Activated CD4-positive, alpha-beta T cell treated with anti-CD3 and anti-CD28 coated beads for 36 hours (primary cell): ENCODE measurements at places on chromosomes 2 and 18.

GRCh38 chr2:106653465-106653864 is 166.3 kb downstream of the CD8B2 start:
- no peaks in the 10 kb centered on the region for H3K4me1 ChIP-seq
- no peak overlapping the region for H3K27ac ChIP-seq
- no peaks in the 10 kb centered on the region for H3K36me3 ChIP-seq
- H3K4me3 ChIP-seq: no peak overlapping the region

DNA sequence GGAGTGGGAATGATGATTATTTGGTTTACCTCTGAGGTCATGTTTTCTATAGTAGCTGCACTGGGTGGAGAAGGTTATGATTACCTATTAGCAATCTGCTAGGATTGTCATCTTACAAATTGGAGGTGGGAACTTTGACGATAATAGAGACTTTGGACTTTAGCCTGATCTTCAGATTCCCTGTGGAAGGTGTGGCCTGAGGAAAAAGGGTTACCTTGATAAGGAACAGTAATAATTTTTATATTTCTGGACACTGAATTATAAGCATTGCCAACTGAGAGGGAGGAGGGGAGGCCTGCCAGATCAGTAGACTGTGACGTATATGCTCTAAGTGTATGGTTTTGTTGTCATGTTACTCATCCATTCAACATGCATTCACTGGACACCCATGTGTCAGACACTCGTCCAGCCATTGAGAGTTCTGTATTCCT is 183.4 kb upstream of the FOSL2 start:
- H3K4me3 ChIP-seq: no peak overlapping the region
- no peaks in the 10 kb centered on the region for H3K27me3 ChIP-seq
- H3K27ac ChIP-seq: no peak overlapping the region
- DNase-seq: no peak

- H3K27me3 ChIP-seq: no peaks in the 10 kb centered on the region
- H3K36me3 ChIP-seq: peaks cover 3% of the 10 kb centered on the region
- no peak overlapping the region for H3K4me3 ChIP-seq
Observed at GRCh38 chr2:147628971-147629421, 215.8 kb upstream of the ACVR2A start.

- H3K4me1 ChIP-seq: no peaks in the 10 kb centered on the region
- no peak overlapping the region for H3K4me3 ChIP-seq
- DNase-seq: no peak
- no peak overlapping the region for H3K27ac ChIP-seq
Observed at GRCh38 chr2:177900082-177900481, 172.5 kb downstream of the PDE11A start.

GRCh38 chr2:86006524-86006923 is 99.2 kb downstream of the POLR1A start:
- H3K27me3 ChIP-seq: no peaks in the 10 kb centered on the region
- H3K4me1 ChIP-seq: no peaks in the 10 kb centered on the region
- DNase-seq: no peak
- H3K36me3 ChIP-seq: no peaks in the 10 kb centered on the region

GRCh38 chr18:7191736-7192135 is 39.2 kb upstream of the LRRC30 start:
- DNase-seq: no peak
- H3K36me3 ChIP-seq: no peaks in the 10 kb centered on the region
- H3K27ac ChIP-seq: no peak overlapping the region

DNA sequence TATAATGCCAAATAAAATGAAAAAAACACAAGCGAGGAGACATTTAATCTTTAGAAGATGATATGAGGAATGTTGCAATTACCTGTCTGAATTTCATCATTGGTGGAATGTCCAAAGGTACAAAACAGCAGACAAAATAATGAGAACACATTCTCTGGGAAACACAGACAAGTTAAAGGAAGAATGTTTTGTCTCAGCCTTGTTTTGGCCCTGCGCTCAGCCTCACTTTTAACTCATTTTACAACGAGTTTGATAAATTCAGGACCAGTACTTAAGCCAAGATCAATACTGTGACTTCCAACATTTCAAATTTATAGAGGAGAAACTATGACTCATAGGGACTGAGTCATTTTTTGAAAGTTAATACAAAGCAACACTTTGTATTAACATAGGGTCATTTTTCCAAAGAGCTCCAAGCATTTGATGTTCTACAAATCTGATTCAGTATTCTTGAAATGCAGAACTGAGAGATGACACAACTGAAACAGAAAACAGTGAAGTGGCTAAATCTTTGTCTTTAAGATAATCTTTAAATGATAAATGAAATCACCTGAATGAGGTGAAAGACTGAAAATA is 833.2 kb upstream of the CHAC2 start:
- DNase-seq: no peak
- H3K4me3 ChIP-seq: no peak overlapping the region
- no peak overlapping the region for H3K27ac ChIP-seq
- H3K27me3 ChIP-seq: no peaks in the 10 kb centered on the region
- H3K4me1 ChIP-seq: peaks cover 2% of the 10 kb centered on the region

DNA sequence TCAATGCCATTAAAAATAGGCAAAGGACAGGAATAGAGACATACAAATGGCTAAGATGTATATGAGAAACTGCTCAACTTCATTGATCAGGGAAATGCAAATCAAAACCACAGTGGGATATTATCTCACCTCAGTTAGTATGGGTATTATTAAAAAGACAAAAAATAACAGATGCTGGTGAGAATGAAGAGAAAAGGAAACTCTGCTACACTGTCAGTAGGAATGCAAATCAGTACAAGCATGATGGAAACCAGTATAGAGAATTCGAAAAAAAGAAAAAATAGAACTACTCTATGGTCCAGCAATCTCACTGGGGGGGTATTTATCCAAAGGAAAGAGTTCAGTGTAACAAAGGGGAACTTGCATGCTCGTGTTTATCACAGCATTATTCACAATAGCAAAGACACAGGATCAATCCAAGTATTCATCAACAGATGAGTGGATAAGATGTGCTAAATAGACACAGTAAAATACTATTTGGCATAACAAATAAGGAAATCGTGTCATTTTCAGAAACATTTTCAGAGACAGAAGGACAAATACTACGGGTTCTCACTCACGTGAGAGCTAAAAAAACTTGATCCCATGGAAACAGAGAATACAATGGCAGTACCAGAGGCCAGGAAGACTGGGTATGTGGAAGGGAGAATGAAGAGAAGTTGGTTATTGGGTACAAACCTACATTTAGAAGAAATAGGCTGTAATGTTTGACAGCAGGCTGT is 60.6 kb downstream of the CCDC74A start:
- no peaks in the 10 kb centered on the region for H3K4me1 ChIP-seq
- H3K27me3 ChIP-seq: peaks cover 20% of the 10 kb centered on the region
- H3K36me3 ChIP-seq: no peaks in the 10 kb centered on the region
- no peak for DNase-seq

DNA sequence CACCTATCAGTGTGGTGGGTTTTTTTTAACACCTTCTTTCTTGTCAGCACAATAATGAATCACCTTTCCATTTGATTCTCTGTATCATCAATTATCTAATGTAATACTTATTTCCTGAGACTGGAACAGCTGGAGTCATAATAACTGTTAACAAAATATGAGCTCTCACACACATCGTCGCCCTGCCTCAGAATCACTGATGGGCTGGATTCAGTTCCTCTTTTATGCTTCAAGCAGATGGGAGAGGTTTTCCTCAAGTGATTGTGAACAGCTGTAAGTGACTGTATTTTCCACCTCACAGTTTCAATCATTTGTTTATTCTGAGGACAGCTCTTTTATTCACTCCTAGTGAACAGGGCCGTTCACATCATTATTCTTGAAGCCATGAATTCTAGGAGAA is 330.2 kb downstream of the DSC3 start:
- DNase-seq: no peak
- no peaks in the 10 kb centered on the region for H3K27me3 ChIP-seq
- no peaks in the 10 kb centered on the region for H3K36me3 ChIP-seq
